CD4-positive, alpha-beta T cell treated with Interleukin-4 for 4 hours (primary cell): ENCODE measurements at places on chromosomes 5 and 9.
A peak's percentile ranks its signal among the peaks of the same experiment; 100 is the strongest.

- DNase-seq, result peak; percentile 51
These were observed 311.4 kb downstream of the TLE4 start for GRCh38 chr9:79883073-79883645.

GRCh38 chr5:32711362-32711680, 200 bp downstream of the NPR3 start:
- DNase-seq, result no peak

GRCh38 chr9:32502464-32502863, 23.5 kb downstream of the RIGI start:
- no peak for DNase-seq

GRCh38 chr9:20997503-20998076, 33.9 kb downstream of the HACD4 start:
- no peak for DNase-seq

DNA sequence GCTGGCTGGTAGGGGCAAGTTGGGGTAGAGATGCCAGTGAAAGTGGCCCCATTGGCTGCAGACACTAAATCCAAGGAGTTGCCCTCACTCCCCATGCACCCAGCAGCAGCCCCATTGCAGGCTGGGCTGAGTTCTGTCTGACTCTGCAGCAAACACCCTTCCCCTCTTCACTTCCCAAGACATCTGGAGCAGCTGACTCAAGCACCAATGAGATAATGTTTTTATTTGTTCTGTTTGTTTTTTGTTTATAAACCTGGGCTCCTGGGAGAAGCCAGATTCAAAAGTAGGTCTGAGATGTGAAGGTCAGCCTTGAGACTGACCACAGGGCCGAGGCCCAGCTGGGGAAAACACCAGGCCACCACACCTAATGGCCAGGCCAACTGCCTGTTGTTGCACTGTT, 545.9 kb upstream of the KLF4 start:
- no peak for DNase-seq

GRCh38 chr5:39340506-39340905, 23.8 kb downstream of the C9 start:
- no peak for DNase-seq

DNA sequence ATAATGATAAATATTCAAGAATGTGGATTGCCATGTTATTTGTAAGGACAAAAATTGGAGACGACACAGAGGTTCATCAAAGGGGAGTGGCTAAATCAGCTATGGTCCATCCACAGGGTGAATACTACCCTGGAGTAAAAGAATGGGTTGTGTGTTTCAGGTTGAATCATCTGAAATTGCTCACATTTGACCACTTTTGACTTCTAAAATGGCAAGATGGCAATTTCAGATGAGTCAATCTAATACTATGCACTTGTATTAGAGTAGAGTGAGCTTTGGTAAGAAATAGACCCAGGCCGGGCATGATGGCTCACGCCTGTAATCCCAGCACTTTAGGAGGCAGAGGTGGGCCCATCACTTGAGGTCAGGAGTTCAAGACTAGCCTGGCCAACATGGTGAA, 131.8 kb downstream of the GAPVD1 start:
- DNase-seq, result no peak

- no peak for DNase-seq
These were observed 41.7 kb downstream of the ZNF608 start for GRCh38 chr5:124704594-124705284.

DNA sequence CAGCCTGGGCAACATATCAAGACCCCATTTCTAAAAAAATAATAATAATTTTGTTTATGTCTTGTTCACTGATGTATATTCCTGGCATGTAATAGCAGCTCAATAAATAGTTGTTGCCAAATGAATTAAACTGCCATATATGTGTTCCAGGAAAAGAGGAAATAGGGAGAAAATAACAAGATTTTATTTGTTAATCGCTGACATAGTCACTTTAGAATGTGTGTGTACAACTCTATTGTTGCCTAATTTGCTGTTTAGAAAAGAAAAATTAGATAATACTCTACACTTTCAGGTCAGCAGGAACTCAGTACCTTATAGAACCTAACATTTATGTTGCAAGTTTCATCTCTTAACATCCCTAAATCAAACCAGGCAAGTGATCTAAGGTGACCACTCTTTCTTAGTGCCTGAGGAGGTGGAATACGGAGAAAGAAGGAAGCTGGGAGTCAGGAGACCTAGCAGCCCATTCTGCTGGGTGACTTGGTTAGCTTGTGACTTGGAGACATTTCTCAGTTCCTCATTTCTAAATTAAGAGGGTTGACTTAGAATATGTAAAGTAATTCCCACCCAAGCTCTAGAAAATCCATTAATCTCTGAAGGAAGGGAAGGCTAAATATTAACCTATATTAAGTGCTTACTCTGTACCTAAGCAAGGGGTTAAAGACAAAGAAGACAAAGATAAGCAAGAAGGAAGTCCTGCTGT, 110.3 kb upstream of the IQGAP2 start:
- DNase-seq, result no peak

DNA sequence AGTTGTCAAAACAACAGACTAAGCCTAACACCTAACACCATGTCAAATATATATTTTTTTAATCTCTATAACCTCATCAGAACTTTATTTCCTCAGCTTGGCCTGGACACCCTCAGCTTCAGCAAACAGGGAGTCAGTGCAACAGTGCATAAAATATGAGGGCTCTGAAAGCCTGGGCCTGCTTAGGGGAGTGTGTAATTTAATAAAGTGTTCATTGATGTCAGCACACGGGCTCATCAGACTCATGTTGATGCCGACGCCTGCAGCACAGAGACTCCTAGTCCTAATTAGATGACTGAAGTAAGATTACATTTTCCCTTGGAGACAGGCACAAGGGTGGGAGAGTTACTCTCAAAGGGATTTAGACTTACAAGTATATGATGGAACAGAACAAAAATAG, 37.8 kb downstream of the CDH10 start:
- DNase-seq, result no peak

GRCh38 chr5:147479949-147480348, 29.9 kb downstream of the DPYSL3 start:
- no peak for DNase-seq

- DNase-seq, result no peak
These were observed 1.3 kb downstream of the GABBR2 start for GRCh38 chr9:98707166-98708102.

DNA sequence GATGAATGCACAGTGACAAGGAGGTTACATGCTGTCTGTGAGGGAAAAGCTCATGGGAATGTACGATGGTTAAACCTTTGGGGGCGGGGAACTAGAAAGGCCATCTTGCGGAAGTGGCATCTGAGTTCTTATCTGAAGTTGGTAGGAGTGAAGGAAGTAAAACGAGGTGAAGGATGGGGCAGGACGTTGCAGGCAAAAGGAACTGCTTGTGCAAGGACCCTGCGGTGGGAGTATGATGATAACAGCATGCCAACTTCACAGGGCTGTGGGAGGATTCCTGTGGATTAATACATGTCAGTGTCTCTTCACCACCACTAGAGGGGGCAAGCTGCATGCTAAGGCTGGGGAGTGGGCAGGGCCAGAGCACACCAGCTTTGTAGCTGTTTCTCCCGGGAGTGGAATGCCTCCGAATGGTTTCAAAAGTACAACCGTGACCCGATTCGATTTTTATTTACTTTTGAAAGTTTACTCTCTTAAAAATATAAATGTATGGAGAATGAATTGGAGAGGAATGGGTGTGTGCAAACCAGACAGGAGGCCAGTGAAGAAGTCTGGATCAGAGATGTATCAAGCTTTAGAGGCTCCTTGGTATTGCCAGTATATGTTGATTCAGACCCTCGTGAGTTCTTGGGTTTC, 62.5 kb downstream of the CYFIP2 start:
- DNase-seq, result peak; percentile 69

- no peak for DNase-seq
These were observed 2.9 kb downstream of the CRAT start for GRCh38 chr9:129107651-129108050.

DNA sequence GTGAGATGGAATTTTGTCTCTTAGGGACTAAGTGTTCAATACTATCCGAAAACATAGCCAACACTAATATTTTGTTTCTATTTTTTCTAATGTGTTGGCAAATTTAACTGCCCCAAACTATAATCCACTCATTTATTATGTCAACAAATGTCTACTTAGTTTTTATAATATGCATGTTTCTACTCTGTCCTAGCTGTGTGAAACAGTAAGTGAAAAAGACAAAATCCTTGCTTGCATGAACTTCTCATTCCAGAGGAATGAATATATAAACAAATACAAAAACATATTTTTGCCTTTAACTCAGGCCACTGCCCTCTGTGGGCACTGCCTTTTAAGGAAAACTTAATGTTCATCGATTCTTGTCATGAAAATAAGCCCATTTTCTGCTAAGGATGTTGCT, 1275.4 kb upstream of the CDH18 start:
- DNase-seq, result no peak

DNA sequence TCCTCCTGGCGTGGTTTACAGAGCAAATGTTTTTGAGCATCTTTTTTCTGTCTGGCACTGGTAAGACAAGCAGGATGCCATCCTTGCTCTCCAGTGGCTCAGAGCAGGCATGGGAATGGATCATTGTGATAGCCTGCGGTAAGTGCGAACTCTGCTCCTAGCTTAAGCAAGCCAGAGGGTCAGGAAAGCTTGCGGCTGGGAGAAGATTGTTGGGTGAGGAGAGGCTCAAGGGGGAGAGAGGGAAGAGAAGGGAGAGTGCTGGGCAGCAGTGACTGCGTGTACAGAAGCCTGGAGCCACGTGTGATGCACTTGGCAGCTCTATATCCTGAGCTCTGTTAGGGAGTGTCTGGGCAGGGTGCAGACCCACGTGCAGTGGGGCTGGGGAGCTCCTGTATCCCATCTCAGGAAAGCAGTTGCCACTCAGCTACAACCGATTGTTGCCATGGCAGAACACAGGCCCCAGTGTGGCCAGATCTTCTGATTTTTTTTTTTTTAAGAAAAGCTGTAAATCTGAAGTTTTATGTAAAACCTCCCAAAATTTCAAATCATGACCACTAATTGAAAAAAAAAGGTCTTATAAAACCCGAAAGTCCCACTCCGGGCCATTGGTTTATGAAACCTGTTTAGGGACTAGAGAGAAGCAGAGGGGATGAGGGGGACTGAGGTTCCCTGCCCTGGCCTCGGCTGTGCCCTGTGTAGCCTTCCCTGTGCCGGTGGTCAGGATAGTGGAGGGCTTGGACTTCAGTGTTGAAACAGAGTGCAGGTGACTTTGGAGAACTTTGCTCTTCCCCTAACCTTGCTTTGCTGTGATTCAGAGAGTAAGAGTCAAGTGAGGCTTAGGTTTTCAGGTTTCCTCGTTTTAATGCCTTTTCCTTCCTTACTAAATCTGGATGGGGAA, 67.3 kb downstream of the ZNF618 start:
- DNase-seq, result no peak

- DNase-seq, result no peak
These were observed 108.7 kb downstream of the MAST4 start for GRCh38 chr5:66704790-66705425.

- DNase-seq, result no peak
These were observed 422.7 kb upstream of the PIK3R1 start for GRCh38 chr5:67792891-67793290.
